SJSA1 (cell line): ENCODE measurements at places on chromosomes 7 and 10.

GRCh38 chr10:31829776-31830175 lies 98.9 kb downstream of the ARHGAP12 start:
- DNase-seq: no peak

GRCh38 chr10:25017154-25017590 lies 760 bp downstream of the THNSL1 start:
- no peak for DNase-seq

DNA sequence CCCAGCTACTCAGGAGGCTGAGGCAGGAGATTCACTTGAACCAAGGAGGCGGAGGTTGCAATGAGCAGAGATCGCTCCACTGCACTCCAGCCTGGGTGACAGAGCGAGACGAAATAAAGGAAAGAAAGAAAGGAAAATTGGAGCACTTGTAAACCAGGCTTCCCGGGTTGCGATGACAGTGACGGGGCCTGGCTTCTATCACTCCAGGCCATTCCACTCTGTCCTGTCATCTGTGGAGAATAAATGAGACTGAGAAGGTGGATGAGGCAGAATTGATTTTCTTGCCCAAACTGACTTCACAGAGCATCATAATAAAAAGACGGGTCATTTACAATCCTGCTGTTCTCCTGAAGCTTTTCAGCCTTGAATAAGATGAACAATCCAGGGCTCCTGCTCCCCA lies 12.1 kb upstream of the KPNA7 start:
- DNase-seq: no peak

GRCh38 chr7:141700848-141701371 lies 1.1 kb downstream of the DENND11 start:
- no peak for DNase-seq
